SJSA1 (cell line): ENCODE measurements at places on chromosomes 13 and 19. TPM values are rescaled to one million over a fixed set of nuclear protein-coding genes. Genes with fewer than 3 reads are reported as not detected.

DNA sequence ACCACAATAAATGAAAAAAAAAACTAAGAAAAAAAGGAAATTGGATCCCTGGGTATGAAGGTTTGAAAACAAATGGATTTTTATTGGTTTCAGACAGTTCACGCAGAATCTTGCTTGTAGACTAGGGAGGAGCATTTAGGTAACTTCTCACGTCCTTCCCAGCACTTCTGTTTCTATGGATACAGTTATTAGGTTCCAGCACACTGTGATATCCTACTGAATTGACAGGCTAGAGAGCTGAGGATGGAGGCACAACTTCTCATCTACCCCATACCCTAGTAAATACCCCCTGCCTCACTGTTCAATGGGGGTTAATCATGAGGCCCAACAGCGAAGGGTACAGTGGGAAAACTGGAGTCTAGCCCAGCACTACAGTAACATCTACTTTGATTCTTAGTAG lies 304.1 kb downstream of the ENOX1 start:
- DNase-seq = no peak

DNA sequence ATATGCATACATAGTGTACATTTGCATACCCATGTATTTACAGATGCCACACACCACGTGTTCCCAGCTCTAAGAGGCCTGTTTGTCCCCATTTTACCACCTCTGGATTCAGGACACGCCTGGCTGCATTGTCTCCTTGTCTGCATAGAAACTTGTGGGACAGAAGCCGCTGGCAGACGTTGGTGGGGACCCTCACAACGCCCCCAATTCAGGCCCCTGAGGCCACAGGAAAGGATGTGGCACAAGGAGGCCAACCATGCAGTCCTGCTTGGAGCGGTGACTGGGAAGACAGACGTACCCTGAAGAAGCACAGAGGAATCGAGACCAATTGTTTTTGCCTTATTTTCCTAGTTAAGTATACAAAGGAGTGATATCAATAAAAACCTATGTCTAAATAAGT lies 96.1 kb downstream of the ANKRD10 start:
- peak; percentile 56 for DNase-seq

- peak; percentile 38 for DNase-seq
These were observed 54.9 kb downstream of the WDFY2 start for GRCh38 chr13:51639171-51639570.

- DNase-seq = no peak
These were observed 23.7 kb upstream of the MAB21L1 start for GRCh38 chr13:35500144-35500543.

DNA sequence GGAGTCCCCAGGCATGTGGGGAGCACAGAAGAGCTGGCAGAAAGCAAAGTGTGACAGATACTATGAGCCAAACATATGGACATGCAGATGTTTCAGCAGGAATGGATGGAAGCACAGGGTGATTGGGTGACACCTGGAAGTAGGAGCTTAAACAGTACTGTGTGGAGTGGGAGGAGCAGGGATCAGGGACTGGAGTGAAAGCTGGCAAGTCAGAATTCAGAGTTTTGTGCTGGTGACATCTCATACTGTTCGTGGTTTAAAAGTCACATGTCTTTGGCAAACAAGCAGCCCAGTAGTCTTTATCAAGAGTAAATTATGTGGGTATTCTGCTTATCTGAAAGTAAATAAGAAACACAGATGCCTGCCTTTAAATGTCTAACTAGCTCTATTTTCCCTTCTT lies 408.2 kb downstream of the COG6 start:
- no peak for DNase-seq

The CD37 gene
- not detected in 2 replicates for total RNA-seq

The FLT3LG gene
- 0.95 TPM in 1 of 2 replicates, not detected in the other for total RNA-seq
